ENCODE measurements at places on chromosomes 1 and 21. TPM values are rescaled to one million over a fixed set of nuclear protein-coding genes. Genes with fewer than 3 reads are reported as not detected.

GRCh38 chr1:227884370-227885134, 63.2 kb downstream of the WNT9A start:
- no peak for DNase-seq

- no peak for DNase-seq
These were observed 594 bp upstream of the PANK4 start for GRCh38 chr1:2526824-2527555.

OR2M3 gene
- not detected for polyA plus RNA-seq

GRCh38 chr21:28509031-28509430, 483.6 kb downstream of the LTN1 start:
- DNase-seq, result no peak

- DNase-seq, result no peak
These were observed 26.8 kb downstream of the GORAB start for GRCh38 chr1:170558731-170559130.
